ENCODE measurements at places on chromosomes 6 and 20.

DNA sequence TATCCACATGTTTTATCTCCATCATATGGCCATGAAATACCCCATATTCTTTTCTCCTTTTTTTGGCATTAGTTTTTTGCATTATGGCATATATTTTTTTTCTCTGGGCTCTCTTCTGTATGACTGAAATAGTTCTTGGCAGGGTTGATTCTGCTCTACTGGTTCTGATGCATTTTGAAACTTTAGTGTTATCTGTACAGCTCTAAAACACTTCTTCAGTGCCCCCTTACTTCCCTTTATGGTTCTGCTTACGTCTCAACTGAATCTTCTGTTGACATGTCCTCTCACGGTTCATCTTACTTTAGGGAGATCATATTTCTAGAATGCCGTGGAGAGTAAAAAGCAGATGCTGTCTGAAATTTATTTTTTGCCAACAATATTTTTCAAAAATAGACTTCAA lies 23.2 kb upstream of the TXNDC5 start:
- DNase-seq = no peak

- DNase-seq = no peak
Measured at GRCh38 chr6:16371401-16371800, 133.0 kb downstream of the GMPR start.

- DNase-seq = no peak
Measured at GRCh38 chr6:5905431-5906339, 101.0 kb downstream of the NRN1 start.

DNA sequence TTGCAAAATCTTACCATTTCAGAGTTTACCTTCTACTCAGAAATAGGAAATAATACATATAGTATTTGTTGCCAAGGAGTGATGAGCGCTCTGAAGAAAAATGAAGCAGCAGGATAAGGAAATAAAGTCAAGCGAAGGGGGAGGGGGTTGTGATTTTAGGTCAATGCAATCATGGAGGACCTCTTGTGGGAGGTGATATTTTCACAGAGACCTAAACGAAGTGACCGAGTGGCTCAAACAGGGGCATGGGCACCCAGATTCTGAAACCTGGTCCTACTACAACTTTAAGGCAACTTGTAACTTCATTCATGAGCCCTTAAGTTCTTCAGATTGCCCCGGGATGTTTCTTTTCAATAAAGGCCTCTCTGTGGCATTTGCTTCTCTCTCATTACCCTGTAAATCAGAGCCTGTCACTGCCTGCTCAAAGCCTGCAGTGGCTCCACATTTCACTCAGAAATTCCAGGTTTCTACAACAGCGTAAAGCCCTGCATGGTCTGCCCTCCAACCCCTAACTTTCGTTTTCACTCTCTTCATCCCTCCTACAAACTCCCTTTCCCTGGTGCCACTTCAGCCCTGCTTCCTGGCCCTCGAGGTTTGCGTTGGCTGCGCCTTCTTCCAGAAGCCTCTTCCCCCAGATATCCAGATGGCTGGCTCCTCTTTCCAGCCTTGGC lies 162.7 kb downstream of the TBC1D7 start:
- no peak for DNase-seq

DNA sequence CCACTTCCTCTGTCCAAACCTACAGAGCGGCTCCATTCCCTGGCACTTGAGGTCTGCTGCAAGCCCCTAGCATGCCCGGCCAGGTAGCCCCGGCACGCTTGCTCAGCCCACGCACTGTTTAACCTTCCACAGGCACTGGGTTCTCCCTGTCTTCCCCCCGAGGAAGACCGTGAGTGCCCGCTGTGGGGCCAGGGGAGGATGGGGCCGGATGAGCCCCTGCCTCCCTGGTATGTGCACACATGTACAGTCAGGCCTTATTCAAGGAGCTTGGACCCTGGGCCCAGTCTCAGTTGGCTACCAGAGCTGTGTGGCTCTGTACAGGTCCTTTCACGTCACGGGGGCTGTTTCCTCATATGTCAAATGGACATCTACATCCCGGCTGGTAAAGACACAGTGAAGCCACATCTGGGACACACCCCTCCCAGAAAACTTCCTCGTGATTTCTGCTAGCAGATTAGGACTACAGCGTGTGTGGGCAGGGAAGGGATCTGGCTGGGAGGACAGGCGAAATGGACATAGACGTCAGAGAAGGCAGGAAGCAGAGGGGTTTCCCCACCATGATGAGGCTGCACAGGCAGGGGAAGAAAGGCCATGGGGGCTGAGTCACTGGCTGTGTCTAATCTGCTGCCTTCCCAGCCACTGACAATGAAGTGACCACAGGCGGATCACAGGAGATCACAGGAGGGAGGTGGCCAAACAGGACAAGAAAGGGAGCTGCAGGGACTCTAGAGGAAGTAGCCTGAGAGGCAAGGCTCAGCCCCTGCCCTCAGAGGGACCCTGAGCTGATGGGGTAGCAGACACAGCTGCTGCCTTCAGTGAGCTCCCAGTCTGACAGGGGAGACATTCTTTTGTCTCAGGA lies 62.9 kb downstream of the MRPL14 start:
- DNase-seq = no peak

- DNase-seq = no peak
Measured at GRCh38 chr20:53815509-53815908, 221.9 kb upstream of the ZNF217 start.

DNA sequence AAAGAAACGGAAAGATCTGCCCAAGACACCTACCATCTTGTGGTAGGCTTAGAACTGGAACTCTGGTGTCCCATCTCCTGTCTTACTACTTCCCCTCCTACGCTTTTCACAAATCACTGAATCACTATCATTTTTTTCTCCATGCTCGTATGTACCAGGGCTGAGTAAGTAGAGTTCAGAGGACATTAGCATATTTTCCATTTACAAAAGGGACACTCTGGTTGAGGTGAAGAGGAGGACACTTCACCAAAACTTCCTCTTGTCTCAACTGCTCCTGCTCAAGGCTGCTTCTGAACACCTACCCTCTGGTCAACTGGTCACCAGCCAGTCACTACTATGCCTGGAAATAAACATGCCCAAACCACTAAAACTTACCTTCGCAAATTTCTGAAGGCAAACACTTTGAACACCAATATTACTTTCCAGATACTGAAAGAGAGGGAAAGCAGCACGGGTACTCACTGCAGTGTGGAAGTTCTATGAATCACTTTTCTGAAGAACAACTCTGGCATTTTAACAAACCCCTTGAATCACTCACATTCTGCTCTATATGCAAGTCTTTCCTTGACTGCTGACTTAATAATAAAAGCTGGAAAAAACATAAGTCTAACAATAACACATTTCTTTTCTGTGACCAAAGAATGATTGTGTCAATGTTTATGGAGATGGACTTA lies 123.3 kb downstream of the INSM1 start:
- DNase-seq = no peak

- no peak for DNase-seq
Measured at GRCh38 chr6:20599302-20600051, 65.2 kb downstream of the CDKAL1 start.

DNA sequence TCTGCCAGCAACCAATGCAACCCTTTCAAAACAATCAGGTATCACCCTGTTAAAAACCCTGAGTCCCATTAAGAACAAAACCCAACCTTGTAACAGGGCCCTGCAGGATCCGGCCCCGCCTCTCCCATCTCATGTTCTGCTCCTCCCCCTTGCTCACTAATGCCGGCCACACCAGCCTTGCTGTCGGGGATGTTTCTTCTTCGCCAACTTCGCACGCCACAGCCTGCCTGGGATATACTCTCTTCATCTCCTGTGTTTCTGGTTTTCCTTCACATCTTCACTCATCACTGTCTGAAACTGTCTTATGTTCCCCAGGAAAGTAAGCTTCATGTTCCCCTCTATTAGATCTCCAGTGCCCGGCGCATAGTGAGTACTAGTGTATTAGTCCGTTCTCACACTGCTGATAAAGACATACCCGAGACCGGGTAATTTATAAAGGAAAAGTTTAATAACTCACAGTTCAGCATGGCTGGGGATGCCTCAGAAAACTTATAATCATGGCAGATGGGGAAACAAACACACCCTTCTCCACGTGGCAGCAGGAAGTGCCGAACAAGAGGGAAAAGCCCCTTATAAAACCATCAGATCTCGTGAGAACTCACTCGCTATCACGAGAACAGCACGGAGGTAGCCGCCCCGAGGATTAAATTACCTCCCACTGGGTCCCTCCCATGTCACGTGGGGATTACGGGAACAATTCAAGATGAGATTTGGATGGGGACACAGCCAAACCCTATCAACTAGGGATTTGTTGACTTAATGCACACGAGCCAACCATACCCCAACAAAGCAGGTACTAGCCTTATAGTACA lies 5.1 kb downstream of the TP53RK start:
- no peak for DNase-seq

GRCh38 chr6:28606424-28607391 lies 81.0 kb downstream of the GPX5 start:
- DNase-seq = peak; percentile 15

DNA sequence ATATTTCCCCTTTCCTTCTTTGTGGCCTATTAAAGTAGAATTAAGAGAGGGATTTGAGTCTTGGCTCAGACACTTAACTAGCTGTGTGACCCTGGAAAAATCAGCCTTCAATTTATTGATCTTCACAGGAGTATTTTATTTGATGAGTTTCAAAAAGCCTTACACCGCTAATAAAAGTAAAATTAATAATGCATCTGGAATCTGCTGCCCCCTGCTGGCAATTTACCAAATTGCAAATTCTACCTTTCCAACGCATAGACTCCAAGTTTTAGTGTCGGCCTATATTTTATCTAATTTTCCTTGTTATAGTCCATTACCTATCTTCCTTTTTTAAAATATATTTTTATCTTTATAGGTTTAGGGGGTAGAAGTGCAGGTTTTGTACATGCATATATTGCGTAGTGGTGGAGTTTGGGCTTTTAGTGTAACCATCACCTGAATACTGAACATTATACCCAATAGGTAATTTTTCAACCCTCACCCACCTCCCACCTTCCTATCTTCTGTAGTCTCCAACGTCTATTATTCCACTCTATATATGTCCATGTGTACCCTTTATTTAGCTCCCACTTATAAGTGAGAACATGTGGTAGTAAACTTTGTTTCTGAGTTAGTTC lies 46.3 kb downstream of the GOPC start:
- DNase-seq = peak; percentile 37

DNA sequence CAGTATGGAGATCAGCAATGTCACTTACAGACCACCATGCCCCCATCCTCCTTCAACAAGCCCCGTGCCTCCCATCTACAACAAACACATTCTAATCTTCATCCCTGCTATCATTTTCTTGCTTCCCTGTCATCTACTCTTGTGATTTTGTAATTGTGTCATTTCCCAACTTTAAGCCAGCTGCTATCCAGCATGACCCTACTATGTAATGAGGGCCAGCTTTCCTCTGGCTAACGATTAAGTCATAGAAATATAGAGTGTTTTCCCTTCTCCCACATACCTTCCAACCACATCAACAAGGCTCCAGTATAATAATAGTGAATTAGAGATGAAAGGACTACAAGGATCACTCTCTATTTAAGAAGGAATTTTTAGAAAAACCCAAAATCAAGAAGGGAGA lies 607.0 kb downstream of the TENT5A start:
- no peak for DNase-seq

- no peak for DNase-seq
Measured at GRCh38 chr6:40755749-40756452, 168.7 kb upstream of the LRFN2 start.

DNA sequence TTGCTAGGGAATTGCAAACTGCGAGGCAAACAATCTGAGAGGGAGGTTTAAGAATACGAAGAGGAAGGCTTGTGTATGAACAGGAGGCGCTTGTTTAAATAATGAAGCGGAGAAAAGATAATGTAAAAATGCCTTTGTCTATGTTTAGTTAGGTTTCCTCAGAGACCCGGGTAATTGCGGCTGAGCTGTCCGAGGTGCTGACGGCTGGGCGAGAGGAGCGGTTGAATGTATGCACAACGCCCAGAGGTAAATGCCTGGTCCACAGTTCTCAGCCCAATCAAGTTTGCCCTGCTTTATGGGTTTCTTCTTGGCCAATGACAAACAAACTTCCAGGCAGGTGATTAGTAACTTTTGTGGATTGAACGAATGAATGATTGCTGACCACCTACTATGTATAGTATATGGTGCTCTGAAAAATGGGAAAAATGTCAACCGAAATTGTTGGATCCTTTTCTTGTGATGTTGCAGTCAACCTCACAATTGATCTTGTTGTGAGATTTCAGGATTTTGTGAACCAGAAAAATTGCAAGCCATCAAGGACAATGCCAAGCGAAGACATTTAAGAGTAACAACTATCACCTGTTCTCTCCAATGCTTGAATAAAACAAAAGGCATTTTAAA lies 38.3 kb upstream of the SLC32A1 start:
- DNase-seq = peak; percentile 19

DNA sequence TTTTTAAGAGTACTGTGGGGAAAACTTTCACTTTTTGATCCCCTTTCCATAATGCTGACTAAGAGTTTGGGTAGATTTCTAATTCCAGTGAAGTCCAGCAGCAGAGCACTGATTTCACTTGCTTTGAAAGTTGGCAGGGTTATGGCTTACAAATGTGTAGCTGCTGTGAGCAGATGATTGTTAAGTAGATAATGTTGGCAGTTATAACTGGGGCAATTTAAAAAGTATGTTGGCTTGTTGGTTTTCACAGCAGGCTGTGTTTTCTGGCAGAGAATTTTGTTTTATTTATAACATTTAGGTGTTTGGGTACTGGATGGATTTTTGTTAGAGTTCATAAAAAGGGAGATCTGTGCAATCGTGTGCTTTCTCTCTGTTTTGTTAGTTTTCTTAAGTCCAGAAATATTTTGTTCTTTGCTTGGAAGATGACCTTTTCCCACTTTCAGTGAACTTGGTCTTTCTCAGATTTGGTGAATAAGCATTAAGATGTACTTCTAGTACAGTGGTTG lies 31.4 kb downstream of the AFDN start:
- DNase-seq = no peak

GRCh38 chr6:111503660-111504059 lies 20.6 kb upstream of the REV3L start:
- no peak for DNase-seq

- no peak for DNase-seq
Measured at GRCh38 chr6:16576451-16577368, 184.6 kb downstream of the ATXN1 start.

DNA sequence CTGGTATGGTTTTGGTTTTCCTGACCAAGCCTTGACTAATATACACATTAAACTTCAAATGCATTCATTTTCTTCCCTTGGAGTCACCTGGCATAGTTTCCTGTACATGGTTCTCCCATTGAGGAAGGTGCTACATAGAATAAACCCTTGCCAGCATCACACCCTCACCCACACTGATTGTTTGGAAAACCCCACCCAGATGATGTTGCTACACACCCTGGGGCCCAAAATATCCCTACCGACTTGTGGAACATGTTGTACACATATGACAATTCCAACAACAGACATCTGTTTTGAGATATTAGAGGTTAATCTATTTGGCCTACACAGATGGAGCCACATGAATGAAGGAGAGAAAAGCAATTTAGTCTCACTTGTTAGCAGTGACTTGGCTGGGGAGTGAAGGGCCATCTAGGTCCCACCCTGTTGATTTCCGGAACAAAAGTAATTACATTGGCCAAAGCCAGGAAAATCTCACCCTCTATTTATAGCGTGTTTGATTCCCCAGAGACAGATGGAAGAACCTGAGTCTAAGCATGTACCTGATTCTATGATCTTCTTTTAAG lies 606.0 kb upstream of the BTBD3 start:
- no peak for DNase-seq
